Body of pancreas (tissue), 4 donors: ENCODE measurements at places on chromosomes 5 and 9. TPM values are rescaled to one million over a fixed set of nuclear protein-coding genes. Genes with fewer than 3 reads are reported as not detected.

Gene PIP5K1B
- total RNA-seq, result 7.8 TPM

Gene LHFPL2
- 15.5 TPM for total RNA-seq

Gene GABRA6
- total RNA-seq, result not detected

Gene FAM169A
- total RNA-seq, result 2.9 TPM

Gene NEUROG1
- total RNA-seq, result not detected

Gene ZNF608
- 30.1 TPM for total RNA-seq

GRCh38 chr9:123493627-123494026, 137.6 kb downstream of the CRB2 start:
- DNase-seq, result no peak

- DNase-seq, result no peak
Observed at GRCh38 chr5:178423901-178424809, 166.0 kb downstream of the COL23A1 start.

- DNase-seq, result no peak
Observed at GRCh38 chr5:146103594-146103993, 1.8 kb downstream of the PLAC8L1 start.

DNA sequence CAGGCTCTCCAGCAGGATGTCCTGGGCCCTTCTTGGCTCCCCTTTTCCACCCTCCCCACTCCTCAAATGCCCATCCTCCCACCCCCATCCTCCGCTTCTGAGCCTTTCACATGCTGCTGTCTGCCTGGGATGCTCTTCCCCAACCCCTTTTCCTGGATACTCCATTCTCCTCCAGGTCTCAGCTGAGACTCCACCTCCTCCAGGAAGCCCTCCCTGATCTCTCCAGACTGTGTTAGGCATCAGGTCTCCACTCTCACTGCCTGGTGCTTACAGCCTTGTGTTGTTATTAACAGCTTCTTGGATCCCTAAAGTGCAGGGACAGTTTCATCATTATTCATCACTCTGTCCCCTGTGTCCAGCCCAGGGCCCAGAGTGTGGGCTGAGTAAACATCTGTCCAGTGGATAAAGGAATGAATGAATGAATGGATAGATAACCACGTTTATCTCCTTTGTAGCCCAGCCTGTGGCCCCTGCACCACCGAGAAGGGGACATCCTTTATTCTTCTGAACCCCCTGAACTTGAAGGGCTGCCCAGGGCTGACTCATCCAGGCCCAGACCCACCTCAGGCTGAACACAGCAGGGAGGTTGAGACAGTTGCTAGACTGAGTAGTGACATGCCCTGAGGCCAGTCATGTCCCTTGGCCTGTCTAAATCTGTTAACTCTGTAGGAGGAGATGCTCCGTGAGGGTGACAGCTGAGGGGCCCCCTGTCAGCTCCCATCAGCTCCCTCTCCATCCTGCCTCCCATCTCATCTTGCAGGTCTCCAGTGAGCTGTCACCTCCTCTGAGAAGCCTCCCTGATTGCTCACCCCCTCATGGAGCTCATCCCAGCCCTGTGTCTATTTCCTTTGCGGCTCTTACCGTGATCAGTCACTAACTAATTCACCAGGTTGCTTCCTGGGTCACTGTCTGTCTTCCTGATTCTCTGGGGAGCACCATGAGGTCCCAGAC, 14.6 kb upstream of the LAMC3 start:
- DNase-seq, result no peak

GRCh38 chr5:127280491-127281220, 9.9 kb upstream of the MEGF10 start:
- peak; percentile 47 for DNase-seq

- no peak for DNase-seq
Observed at GRCh38 chr9:5357431-5358105, 17.9 kb upstream of the RLN1 start.
